Neural cell (in vitro differentiated cells): ENCODE measurements at places on chromosomes 2 and 18. TPM values are rescaled to one million over a fixed set of nuclear protein-coding genes. Genes with fewer than 3 reads are reported as not detected.

The KLHL41 gene
- 2.3 and 2.7 TPM in 2 replicates for polyA plus RNA-seq

The CCBE1 gene
- 0.19 TPM in 1 of 2 replicates, not detected in the other for polyA plus RNA-seq

The ABCG5 gene
- polyA plus RNA-seq, result 0.38 TPM in 1 of 2 replicates, not detected in the other

The CACNB4 gene
- polyA plus RNA-seq, result 29.0 and 31.1 TPM in 2 replicates

The RAMP1 gene
- polyA plus RNA-seq, result 25.5 and 29.2 TPM in 2 replicates

The CPSF3 gene
- polyA plus RNA-seq, result 54.3 and 56.0 TPM in 2 replicates

The CLEC4F gene
- polyA plus RNA-seq, result not detected in 2 replicates

The PSMA8 gene
- polyA plus RNA-seq, result not detected in 2 replicates

The ANKRD62 gene
- not detected in 2 replicates for polyA plus RNA-seq

The GAREM2 gene
- 3.2 and 3.9 TPM in 2 replicates for polyA plus RNA-seq

The C18orf54 gene
- 2.2 and 2.3 TPM in 2 replicates for polyA plus RNA-seq

The TDRD15 gene
- polyA plus RNA-seq, result not detected in 2 replicates

The NEB gene
- polyA plus RNA-seq, result 0.38 and 2.9 TPM in 2 replicates

The ERFE gene
- polyA plus RNA-seq, result 0.32 TPM in 1 of 2 replicates, not detected in the other

The GAD1 gene
- 56.3 and 66.4 TPM in 2 replicates for polyA plus RNA-seq

The CLASP1 gene
- polyA plus RNA-seq, result 41.3 and 48.8 TPM in 2 replicates

The ZNF396 gene
- 0.92 and 2.6 TPM in 2 replicates for polyA plus RNA-seq

The PLGLB2 gene
- polyA plus RNA-seq, result 5.4 and 10.5 TPM in 2 replicates

The PHOSPHO2 gene
- 15.0 and 25.4 TPM in 2 replicates for polyA plus RNA-seq

The RAB17 gene
- 1.1 TPM in 1 of 2 replicates, not detected in the other for polyA plus RNA-seq

The TEX51 gene
- polyA plus RNA-seq, result not detected in 2 replicates

The TM4SF20 gene
- not detected in 2 replicates for polyA plus RNA-seq

The OTOS gene
- polyA plus RNA-seq, result not detected in 2 replicates

The COL4A3 gene
- polyA plus RNA-seq, result 0.08 and 0.10 TPM in 2 replicates

The PLEK gene
- polyA plus RNA-seq, result 0.07 and 0.10 TPM in 2 replicates

The ADAM23 gene
- polyA plus RNA-seq, result 55.0 and 75.2 TPM in 2 replicates

The LHCGR gene
- not detected in 2 replicates for polyA plus RNA-seq

The TMEM17 gene
- 7.1 and 8.6 TPM in 2 replicates for polyA plus RNA-seq

The PASK gene
- polyA plus RNA-seq, result 26.0 and 32.6 TPM in 2 replicates

The GFPT1 gene
- 32.3 and 39.4 TPM in 2 replicates for polyA plus RNA-seq

The CTAGE1 gene
- not detected in 2 replicates for polyA plus RNA-seq

The DNAH6 gene
- polyA plus RNA-seq, result 2.1 and 2.5 TPM in 2 replicates

The LYG2 gene
- polyA plus RNA-seq, result not detected in 2 replicates

The ITGA6 gene
- polyA plus RNA-seq, result 14.4 and 21.7 TPM in 2 replicates

The RESP18 gene
- polyA plus RNA-seq, result not detected in 2 replicates

The SKOR2 gene
- not detected in 2 replicates for polyA plus RNA-seq

The TLX2 gene
- polyA plus RNA-seq, result not detected in 2 replicates

The MFSD6 gene
- polyA plus RNA-seq, result 11.8 and 15.8 TPM in 2 replicates

The CD8B gene
- not detected in 2 replicates for polyA plus RNA-seq

The CHAC2 gene
- polyA plus RNA-seq, result 6.3 and 7.7 TPM in 2 replicates

The AQP12A gene
- not detected in 2 replicates for polyA plus RNA-seq

The SNORC gene
- polyA plus RNA-seq, result 0.68 and 4.2 TPM in 2 replicates

The CPLX4 gene
- polyA plus RNA-seq, result not detected in 2 replicates

The AP1S3 gene
- 2.7 and 6.6 TPM in 2 replicates for polyA plus RNA-seq

The TBR1 gene
- 4.5 and 7.2 TPM in 2 replicates for polyA plus RNA-seq

The ZFAND2B gene
- polyA plus RNA-seq, result 73.6 and 101 TPM in 2 replicates

The INHBB gene
- polyA plus RNA-seq, result 0.10 TPM in 1 of 2 replicates, not detected in the other

The TMEFF2 gene
- polyA plus RNA-seq, result 24.6 and 29.1 TPM in 2 replicates
